ENCODE measurements at places on chromosomes 7 and 10.
A peak's percentile ranks its signal among the peaks of the same experiment; 100 is the strongest.

GRCh38 chr10:100901051-100901450 lies 11.7 kb upstream of the SLF2 start:
- DNase-seq: no peak

GRCh38 chr10:114879541-114880158 lies 58.1 kb downstream of the FHIP2A start:
- no peak for DNase-seq

GRCh38 chr10:44965104-44965503 lies 5.5 kb downstream of the RASSF4 start:
- no peak for DNase-seq

DNA sequence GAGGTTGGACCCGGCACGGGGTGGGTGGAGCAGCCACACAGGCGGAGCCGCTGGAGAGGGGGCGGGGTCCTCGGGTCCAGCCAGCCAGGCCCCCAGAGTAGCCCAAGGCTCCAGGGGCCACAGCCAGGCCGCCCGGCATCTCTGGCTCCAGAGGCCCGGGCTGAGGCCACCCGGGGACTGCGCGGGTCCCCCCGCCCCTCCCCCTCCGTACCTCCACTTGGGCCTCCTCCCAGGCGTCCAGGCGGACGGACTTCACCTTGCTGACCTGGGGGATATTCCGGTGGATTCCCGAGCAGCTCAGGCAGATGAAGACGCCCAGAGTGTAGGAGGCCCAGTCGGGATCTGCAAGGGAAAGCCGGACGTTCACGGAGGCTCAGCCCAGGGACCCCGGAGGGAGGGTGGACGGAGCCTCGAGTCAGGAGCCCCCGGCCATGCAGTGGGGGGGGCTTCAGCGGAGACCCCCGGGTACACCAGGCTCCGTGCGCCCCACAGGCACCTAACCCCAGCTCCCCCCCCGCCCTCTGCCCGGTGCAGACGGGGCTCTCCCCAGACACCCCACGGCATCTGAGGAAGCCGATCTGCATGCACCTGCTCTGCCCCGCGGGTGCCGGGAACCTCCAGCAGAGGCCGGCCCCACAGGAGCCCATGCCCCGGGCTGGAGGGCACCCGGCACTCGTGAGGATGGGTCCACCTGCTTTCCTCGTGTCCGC lies 19.2 kb downstream of the ADAP1 start:
- no peak for DNase-seq

DNA sequence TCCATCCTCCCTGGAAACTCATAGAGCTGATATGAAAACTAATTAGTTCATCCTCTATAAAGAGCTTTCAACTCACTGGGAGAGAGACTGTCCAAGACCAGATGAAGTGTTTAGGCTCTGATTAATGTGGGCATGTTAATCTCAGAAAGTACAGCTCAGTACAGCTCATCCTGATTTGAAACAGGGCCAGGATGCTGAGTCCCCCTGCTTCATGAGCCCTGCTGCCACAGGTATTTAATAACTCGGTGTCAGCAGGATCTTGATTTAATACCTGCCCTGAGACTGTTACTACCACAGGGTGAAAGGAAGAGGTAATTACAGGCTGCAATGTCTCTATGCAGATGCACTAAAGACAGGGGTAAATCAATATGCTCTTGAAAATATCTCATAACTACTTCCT lies 10.8 kb downstream of the LMOD2 start:
- DNase-seq: no peak

DNA sequence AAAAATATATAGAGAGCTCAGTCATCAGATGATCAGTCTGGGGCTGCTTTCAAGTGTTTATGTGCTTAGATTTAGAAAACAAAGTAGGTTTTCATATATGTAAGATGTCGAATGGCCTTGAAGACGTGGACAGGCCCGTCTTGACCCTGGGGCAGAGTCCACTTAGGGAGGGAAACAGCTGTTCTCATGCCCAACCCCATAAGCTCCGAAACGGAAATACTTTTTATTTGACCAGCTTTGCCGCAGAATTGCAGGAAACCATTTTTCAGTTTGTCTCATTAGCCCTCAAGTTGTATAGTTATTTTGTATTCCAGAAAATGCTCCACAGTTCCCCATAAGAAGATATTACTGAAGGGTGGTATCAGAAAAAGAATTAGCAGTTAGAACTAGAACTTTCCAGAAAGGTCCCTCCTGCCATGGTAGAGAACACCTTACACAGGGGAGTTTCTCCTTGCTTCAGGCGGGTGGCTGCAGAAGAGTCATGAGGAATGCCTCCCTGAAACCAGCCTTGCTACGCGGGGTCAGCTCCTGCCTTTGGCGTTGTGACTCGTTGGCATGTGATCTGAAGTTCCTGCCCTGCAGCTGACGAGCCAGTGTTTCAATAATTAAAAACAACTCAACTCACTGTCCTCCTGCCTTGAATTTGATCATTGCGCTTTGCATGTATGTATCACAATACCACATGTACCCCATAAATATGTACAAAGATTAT lies 192.7 kb downstream of the CELF2 start:
- no peak for DNase-seq

DNA sequence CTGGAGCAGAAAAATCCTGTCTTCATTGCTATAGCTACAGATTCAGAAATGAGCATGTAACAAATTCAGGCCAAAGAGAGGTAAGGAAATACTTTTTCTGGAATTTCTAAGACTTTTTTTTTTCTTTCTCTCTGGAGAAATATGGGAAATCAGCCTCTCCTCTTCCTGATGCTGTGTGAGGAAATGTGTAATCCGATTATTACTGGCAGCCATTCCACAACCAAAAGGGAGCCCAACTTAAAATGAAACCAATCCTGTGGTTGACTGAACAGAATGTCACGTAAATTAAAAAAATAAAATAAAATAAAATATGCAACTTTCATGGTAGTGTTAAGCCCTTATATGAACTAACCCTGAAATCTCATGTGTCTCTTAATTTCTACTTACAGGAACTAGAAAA lies 10.7 kb upstream of the POT1 start:
- DNase-seq: no peak

- no peak for DNase-seq
Measured at GRCh38 chr10:35950701-35951100, 308.6 kb upstream of the FZD8 start.

DNA sequence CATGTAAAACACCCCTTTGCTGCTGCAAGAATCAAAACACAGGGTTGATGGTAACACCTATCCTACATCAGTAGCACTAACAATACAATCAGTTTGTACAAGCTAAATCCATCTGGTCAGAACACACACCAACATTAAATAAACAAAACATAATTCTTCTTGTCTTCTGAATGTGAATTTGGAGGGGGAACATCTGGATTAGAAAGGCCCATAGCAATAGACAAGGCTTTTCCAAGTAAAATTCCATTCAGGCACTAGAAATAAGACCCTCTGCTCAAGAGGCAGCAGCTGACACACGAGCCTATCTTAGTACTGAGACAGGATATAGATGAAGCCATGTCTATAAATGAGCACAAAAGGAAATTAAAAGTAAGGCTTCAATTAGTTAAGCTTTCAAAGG lies 839.9 kb upstream of the LRRTM3 start:
- DNase-seq: no peak

- DNase-seq: no peak
Measured at GRCh38 chr7:124938128-124938527, 8.5 kb upstream of the POT1 start.

- DNase-seq: no peak
Measured at GRCh38 chr10:33760056-33760943, 425.8 kb upstream of the NRP1 start.

DNA sequence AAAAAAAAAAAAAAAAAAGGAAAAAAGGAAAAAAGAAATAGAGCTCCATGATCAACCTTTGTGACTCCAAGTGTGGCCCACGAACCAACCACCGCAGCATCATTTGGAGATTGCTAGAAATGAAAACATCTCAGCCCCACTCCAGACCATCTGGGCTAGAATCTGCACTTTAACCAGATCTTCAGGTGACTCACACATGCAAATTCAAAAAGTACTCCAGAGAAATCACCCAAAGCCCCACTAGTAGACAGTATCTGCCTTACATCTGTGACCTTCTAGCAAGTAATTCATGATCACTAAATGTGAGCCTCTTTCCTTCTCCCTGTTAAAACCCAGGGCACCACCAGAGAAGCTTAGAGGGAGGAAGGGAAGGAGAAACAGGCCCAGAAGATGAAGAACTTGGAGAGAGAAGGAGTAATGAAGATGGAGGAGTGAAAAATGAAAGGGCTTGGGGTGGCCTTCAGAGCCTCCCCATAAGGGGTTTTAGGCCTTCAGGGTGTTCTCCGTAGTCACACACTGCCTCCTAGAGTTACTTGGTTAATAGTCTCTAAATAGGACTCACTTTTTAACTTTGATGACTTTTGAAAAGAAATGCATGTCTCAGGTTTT lies 94.0 kb downstream of the SLC37A3 start:
- DNase-seq: no peak

DNA sequence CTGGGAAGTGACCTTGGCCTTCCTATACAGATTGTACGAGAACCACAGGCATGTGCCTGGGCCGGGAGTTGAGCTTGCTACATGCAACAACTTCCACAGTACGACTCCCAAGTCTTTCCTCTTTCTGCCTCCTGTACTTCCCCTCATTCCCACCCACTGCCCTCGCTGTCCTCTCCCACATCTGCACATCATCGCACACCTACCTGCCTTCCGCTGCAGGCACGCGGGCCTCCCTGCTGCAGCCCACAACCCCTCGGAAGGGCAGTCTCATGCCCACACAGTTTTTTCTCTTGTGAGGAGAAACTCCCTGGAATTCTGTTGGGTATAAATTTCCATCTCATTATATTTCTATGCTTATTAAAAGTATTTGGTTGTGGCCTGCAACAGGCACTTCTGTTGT lies 117.2 kb downstream of the ACTR3B start:
- peak; percentile 23 for DNase-seq

DNA sequence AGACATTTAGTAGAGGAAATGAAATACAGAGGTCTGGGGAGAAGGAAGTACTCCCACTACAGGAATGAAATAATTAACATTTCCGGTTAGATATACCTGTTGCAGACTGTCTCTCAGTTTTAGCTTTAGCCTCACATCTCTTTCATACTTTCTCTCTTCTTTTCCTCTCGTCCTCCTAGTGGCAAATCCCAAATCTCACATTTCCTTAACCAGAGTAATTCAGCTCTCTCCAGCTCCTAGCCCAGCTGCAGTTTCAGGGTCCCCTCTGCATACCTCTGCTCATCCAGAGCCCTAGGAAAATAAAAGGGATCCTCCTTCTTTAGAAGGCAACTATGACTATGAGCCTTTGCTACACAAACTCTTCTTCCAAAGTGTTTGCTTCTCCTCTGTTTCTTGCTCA lies 643.2 kb downstream of the PHTF2 start:
- no peak for DNase-seq

DNA sequence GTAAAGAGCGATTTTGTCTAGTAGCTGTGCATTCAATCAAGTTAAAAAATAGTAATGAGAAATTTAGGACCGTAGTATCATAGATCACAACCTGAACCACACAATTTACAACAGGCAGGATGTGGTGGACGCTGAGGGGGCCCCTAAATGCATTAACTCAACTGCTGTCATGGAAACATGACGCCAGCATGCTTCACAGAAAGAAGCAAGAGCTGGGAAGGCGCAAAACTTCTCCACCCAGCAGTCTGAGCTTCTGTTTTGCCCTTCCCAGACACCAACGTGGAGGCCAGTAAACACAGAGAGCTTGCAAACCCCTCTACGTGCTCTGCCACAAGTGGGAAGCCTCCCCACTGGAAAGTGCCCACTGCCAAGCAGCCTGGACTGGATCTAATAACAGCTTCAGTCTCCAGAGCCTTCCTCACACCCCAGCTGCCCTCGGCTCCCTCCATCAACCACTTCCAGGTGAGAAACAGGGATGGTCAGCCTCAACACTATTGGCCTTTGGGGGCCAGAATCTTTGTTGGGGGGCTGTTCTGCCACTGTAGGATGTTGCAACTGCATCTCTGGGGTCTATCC lies 151.8 kb downstream of the SFMBT2 start:
- no peak for DNase-seq

DNA sequence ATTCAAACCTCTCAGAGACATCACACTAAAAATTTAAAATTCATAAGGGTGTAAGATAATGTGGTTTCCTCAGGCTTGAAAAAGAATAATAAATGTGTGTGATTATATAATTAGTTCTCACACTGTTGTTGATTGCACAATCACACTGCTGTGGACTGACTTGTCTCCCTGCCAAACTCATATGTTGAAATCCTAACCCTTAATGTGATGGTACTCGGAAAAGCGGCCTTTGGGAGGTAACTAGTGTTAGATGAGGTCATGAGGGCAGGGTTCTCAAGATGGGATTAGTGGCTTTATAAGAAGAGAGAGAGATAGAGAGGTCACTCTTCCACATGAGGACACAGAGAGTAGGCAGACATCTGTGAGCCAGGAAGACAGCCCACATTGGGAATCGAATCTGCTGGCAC lies 128.5 kb upstream of the COL1A2 start:
- no peak for DNase-seq

DNA sequence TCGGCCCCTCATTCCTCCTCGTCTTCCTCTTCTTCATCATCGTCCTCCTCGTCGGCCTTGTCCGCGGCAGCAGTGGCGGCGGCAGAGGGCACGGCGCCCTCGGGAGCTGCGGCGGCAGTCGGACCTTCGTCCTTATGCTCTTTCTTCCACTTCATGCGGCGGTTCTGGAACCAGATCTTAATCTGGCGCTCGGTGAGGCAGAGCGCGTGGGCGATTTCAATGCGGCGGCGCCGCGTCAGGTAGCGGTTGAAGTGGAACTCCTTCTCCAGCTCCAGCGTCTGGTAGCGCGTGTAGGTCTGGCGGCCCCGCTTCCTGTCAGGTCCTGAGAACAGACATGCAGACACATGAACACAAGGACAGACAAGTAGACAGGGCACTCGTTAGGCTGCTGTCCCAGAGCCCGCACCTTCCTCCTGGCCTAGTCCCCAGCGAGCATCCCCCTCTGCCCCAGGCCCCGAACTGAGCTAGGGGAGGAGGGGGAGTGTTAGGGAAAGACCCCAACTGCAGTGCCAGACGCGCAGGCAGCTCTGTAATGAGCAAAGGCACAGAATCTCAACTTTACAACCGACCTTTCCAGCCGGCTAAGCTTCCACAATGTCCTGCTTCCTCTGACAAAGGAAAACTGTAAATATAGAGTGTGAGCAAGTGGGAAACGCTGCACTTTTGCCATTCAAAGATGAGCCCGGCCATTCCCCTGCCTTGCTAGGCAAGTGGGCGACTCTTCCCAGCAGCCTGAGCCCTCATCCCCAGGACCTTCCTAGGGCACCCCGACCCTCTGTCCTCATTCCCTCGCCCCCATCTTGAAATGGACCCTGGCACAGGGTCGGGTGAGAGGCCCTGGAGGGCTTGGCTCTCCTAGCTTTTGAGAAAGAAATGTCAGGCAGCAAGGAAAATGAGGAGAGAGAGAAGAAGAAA lies 1.3 kb downstream of the HOXA7 start:
- no peak for DNase-seq

DNA sequence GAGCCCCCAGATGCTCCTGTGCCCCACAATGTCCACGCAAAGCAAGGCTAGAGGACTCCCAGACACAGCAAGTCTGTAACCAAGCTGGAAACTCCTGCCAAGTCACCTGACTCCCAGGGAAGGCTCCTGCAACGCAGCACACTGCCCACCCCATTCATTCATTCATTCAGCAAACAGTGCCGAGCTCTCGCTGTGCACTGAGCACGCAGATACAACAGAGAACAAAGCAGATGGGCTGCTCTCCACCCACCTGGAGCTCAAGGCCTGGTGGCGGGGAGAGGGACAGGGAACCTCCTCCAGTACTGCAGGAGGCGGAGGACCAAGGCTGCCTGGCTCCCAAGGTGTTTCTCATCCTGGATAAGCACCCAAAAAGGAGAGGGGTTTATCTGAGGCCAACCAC lies 8.6 kb downstream of the KCNH2 start:
- DNase-seq: no peak

GRCh38 chr10:94217411-94217810 lies 145.3 kb downstream of the NOC3L start:
- DNase-seq: no peak
